Thoracic aorta (tissue), 2 donors: ENCODE measurements at places on chromosomes 2 and 18. TPM values are rescaled to one million over a fixed set of nuclear protein-coding genes. Genes with fewer than 3 reads are reported as not detected.

DNA sequence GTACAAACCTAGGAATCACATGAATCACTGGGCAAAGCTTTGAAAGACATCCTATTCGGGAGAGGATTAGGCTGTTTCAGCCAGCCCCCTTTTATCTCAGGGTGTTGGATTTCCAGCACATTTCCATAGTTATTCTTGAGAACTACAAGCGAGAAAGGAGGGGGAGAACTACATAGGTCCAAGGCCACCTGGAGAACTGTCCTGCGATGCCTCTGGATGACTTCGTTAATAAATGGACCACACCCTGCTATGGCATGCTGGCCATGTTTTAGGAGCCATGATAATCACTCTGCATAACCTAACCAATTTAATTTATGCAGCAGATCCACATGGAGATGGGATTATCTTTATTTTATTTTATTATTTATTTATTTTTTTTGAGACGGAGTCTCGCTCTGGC, 29.9 kb downstream of the RHBDD1 start:
- DNase-seq, result no peak

GRCh38 chr2:235990344-235990743, 177.8 kb downstream of the GBX2 start:
- no peak for DNase-seq

DNA sequence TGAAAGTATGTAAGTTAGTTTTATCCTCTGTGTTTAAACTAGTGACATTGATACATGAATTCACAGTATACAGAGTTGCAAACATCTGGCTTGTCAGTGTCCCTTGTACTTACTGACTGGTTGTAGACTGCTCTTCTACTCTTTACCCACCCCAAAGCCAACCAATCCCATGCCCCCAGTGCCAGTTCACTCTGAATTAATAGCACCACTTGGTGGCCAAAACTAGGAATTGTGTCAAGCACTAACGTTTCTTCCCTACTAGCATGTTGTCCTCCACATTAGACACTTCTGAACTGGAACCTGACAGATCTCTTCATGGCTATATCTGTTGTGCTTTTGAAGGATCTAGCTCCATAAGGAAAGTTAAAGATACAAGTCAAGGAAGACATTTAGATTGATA, 27.2 kb upstream of the OTX1 start:
- DNase-seq, result no peak

Gene SNORC
- 0.41 TPM for total RNA-seq

Gene PLGLB1
- total RNA-seq, result 2.0 TPM
